ENCODE measurements at places on chromosomes 4 and X.

GRCh38 chrX:1398431-1399340 is 6.8 kb upstream of the SLC25A6 start:
- no peak for DNase-seq

DNA sequence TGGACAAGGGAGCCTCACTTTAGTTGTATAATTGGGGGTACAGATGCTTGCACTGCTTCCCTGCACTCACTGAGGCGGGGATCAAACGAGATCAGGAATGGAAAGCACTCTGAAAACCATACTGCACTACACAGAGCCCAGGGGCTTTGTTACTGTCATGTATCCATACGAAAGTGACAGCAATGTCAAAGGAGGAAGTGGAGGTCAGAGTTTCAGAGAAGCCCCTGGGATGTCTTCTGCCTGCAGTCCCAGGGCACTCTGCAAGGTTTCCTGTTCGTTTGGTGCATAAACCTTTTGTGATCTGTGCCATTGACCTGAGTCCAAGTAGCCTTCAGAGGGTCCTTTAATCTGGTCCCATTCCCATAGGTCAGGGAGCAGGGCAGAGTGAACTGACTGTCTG is 31.2 kb downstream of the RNF175 start:
- no peak for DNase-seq

- DNase-seq: peak; percentile 15
Observed at GRCh38 chrX:130916636-130917422, 13.8 kb upstream of the ENOX2 start.

DNA sequence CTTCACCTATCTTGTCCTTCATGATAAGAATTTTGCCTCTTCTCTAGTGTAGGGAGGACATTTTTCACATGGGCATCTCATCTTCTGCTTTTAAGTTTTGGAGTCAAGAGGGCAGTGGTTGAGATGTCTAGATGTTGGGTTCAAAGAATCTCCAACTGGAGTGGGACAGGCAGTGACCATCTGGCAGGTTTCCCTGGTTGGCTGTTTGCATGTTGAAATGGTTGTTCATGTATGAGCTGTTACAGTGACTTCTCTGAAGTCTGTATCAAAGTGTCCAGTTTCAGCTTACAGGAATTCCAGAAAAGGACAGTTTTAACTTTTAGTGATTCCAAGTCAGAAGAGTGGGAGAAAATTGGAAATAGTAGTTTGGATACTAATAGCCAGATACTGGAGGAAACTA is 192.7 kb downstream of the EVC2 start:
- no peak for DNase-seq

- DNase-seq: peak; percentile 27
Observed at GRCh38 chr4:26787461-26788340, 72.9 kb upstream of the STIM2 start.

DNA sequence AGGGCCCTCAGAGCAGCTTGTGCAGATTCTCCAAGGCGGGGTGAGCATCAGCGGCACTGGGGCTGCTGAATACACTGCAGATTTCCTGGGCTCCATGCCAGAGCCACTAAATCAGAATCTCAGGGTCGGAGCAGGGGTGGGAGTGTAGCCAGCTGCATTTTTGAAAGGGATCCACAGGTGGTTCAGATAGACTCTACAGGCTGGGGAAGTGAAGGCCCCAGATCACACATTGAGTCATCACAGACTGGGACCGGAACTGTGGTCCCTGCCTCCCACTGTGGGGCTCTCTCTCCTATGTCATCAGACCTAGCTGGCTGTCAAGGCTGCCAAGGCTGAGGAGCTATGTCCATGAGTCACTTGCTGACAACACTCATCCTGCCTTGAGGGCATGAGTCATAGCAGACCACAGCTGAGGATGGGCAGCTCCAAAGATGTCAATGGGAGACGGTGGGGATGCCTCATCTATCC is 162.3 kb upstream of the MAMLD1 start:
- peak; percentile 39 for DNase-seq

- DNase-seq: no peak
Observed at GRCh38 chr4:36207831-36208520, 36.3 kb downstream of the ARAP2 start.

GRCh38 chrX:149073479-149073878 is 431.6 kb downstream of the IDS start:
- no peak for DNase-seq

- DNase-seq: no peak
Observed at GRCh38 chrX:107226757-107227156, 20.3 kb downstream of the DNAAF6 start.

DNA sequence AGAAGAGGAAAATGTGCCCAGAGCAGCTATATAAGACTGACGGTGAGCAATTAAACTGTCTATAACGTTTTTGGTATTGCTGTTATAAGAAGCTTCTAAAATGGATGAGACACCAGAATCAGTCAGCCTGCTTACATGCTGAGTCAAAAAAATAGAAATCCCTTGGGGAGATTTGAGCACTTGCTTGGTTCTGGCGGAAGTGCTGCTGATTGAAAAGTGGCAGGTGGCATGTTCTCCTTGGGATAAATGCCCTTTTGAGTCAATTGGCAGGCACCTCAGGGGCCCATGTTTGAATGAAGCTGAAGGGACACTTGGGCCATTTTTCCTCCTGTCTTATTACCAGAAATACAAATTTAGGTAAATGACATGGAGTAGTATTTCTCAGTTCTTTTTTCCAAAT is 148.7 kb downstream of the PTCHD1 start:
- DNase-seq: no peak

DNA sequence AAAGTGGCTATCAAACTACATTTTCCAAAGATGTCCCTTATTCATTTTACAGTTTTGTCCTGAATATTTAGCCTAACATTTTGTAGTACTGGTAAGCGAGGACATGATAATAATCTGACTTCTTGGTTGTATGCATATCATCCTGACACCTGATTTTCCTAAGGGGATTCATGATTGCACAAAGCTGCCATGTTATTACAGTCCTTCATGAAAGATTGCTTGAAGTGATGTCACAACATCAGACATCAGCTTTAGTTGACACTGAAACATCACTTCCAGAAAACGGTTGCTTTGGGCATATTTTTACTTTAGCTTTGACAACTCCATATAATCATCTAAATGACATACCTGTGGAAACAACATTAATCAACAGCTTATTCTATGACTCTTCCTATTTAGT is 188.7 kb upstream of the PABPC4L start:
- DNase-seq: no peak

DNA sequence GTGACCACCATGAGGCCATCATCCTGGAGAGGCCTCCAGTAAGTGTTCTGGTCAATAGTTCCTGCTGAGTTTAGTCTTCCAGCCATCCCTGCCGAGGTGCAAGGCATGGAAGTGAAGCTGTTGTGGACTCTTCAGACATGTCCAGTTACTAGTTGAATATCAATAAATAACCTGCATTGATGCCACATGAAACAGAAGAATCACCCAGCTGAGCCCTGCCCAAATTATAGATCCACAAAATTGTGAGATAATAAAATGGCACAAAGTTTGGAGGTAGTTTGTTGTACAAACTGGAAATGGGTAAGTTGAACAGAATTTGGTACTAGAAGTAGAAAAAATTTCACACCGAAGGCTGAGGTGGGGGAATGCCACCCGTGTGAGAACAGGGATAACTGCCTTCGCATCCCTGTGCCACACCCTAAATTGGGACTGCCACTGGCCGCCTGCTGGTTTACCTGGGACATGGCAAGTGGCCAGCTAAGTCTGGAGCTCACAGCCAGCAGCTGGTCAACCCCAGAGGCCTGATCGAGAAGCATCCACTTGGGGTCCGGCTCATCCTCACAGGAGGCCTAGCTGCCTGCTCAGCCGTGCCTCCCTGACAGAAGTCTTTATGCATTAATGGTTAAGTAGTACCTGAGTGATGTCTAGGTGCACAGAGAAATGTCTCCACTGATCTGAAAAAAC is 184.5 kb downstream of the SPRY1 start:
- no peak for DNase-seq

GRCh38 chr4:48244665-48245064 is 25.0 kb downstream of the TEC start:
- no peak for DNase-seq

DNA sequence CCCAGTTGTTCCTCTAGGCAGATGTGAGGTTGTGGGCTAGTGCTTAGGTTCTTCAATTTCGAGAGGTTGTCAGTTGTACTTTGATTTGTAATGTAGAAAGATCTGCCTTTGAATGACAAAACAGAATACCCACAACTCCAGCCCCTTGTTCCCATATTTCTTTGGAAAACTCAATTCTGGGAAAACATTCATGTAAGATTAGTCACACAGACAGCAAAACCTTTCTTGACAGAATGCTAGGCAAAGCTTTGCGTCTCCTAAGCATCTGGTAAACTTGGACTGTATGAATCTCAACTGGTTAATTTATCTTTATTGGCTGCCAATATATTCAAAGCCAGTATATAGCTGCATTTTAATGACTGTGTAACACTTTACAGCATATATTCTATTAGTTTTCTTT is 34.9 kb downstream of the NOCT start:
- no peak for DNase-seq

DNA sequence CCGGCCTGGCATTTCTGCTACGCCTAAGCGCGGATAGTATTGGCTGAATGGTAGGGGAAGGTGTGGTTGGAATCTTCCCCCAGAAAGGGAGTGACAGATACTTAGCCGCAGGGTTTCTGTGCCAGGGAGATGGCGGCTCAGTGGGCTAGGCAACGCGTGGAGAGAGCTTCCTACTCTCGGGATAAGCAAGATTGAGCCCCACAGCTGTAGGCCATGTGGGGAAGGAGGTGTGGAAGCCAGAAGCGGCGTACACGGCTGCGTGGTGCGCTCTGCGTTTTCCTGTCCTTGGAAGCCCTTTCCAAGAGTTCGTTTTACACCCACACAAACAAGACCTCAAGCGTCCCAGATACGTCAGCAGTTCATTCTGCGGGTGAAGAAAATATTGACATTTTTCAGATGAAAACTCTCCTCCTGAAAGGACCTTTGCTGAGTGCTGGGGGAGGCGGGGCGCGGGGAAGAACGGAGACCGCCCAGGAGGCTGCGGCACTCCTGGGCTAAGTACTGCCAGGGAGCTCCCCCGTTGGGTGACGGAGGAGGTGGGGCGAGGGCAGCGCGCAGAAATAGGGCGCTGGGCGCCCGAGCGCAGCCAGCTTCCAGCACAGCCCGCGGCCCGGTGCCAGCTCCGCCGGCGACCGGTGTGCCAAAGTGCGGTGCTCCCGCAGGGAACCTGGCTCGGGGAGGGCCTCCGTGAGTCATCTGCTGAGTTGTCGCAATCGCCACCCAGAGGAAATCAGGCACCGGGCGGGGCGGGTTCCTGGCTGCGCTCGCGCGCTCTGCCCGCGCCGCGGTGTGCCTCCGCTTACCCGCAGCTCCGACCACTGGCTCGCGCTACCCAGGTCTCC is at the start of gene GPAT3:
GPAT3 (plus strand) TSS at position 589 of the 842 bp plus-strand sequence. CDS start 515 bp downstream, outside the sequence.
- peak; percentile 48 for DNase-seq

DNA sequence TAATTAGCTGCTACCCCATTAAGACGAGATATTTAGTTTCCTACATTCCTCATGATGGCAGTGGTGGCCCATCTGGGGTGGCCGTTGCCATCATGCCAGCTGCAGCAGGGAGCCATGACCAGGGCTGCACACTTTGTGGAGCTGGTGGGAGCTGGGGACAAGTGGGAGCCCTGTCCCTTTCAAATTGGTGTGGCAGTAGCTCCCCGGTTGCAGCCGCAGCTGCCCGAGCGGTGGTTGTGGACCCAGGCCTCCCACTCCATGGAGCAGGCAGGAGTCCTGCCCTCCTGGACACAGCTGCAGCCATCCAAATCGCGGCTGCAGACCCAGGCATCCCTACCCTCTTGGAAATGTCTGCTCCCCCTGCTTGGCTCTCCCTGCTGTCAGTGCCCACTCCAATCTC is 9.3 kb upstream of the SYTL5 start:
- no peak for DNase-seq

DNA sequence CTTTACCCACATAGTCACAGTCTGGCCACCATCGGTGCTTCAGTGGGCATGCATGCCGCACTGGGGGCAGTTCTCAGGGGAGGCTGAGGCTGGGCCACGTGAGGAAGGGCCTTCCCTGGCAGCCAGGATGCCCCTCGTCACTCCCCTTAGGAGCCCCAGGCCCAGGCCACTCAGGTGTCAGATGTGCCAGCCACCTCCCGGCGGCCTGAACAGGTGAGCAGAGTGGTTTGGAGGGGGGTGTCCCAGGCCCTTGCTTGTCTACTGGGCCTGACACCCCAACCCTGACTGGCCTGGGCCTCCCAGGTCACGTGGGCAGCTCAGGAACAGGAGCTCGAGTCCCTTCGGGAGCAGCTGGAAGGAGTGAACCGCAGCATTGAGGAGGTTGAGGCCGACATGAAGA is 12.1 kb downstream of the CCDC22 start:
- DNase-seq: no peak

DNA sequence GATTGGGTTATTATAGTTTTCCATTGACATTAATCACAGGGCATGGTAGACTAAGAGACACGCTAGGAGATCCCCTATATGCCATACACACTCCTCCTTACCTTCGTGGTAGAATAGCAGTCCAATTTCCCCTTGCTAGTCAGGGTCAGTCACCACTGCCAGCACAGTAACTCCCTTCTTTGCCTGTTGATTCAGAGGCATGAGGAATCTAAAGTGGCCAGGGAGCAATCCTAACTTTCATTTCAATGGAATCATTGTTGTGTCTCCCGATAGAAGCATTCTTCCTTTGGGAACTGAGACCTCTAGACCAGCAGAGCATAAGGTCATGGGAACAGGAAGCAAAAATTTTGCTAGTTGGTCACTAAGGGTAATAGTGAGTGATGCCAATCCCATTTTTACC is 51.1 kb downstream of the COL25A1 start:
- no peak for DNase-seq

DNA sequence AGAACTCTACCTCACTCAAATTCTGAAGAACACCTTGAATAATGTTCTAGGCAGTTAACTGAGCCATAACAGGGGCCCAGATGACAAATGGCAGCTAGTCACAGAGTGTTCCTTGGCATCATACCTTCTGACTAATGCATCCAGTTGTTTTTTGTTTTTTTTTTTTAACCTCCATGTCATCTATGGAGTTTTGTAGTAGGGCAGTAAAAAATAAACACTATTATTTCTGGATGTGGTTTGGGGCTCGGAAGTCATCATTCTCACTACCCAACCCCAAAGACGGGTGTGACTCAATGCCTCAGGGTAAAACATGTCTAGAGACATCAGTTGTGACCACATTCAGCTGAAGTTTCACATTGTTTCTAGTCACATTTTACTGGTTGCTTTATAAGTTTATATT is 31.2 kb upstream of the MCF2 start:
- no peak for DNase-seq

GRCh38 chr4:70743731-70744130 is 22.0 kb downstream of the RUFY3 start:
- DNase-seq: no peak

- no peak for DNase-seq
Observed at GRCh38 chrX:74085642-74086236, 218.2 kb upstream of the ZCCHC13 start.

- no peak for DNase-seq
Observed at GRCh38 chrX:132877954-132878536, 80.4 kb downstream of the HS6ST2 start.

GRCh38 chr4:139942241-139942640 is 211.7 kb downstream of the MAML3 start:
- no peak for DNase-seq
